HepG2 (cell line): ENCODE measurements at places on chromosomes 4 and X. TPM values are rescaled to one million over a fixed set of nuclear protein-coding genes. Genes with fewer than 3 reads are reported as not detected.

DNA sequence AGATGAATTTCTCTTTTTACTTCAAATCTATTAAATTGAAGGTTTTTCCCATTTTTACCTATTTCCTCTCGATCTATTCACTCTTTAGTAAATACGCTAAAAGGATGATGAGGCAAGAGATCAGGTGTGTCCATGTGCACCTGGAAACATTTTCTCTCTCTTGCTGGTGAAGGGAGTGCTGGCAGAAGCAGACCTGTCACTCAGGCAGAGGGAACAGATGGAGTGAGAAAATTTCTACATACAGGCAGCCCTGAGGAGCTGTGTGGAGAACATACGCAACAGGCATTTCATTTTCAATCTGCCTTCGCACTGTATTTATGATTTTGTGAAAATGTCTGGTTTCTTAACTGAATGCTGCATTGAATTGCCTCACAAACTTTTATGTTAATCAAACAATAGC is 249.5 kb downstream of the GPM6A start:
- no peak overlapping the region for H3K4me3 ChIP-seq
- no peaks in the 10 kb centered on the region; the same call in 1 of the 2 replicates for H3K27me3 ChIP-seq
- H3K36me3 ChIP-seq: no peaks in the 10 kb centered on the region
- no peaks in the 10 kb centered on the region for H3K4me1 ChIP-seq
- no peak overlapping the region for H3K27ac ChIP-seq

Gene WDR17
- polyA plus RNA-seq: not detected in 2 replicates

Gene SMR3B
- not detected in 2 replicates for polyA plus RNA-seq

GRCh38 chrX:35562395-35562794 is 235.7 kb upstream of the MAGEB16 start:
- H3K4me1 ChIP-seq: no peaks in the 10 kb centered on the region
- no peak overlapping the region for H3K27ac ChIP-seq
- no peak for DNase-seq
- H3K27me3 ChIP-seq: no peaks in the 10 kb centered on the region
- H3K4me3 ChIP-seq: no peak overlapping the region

DNA sequence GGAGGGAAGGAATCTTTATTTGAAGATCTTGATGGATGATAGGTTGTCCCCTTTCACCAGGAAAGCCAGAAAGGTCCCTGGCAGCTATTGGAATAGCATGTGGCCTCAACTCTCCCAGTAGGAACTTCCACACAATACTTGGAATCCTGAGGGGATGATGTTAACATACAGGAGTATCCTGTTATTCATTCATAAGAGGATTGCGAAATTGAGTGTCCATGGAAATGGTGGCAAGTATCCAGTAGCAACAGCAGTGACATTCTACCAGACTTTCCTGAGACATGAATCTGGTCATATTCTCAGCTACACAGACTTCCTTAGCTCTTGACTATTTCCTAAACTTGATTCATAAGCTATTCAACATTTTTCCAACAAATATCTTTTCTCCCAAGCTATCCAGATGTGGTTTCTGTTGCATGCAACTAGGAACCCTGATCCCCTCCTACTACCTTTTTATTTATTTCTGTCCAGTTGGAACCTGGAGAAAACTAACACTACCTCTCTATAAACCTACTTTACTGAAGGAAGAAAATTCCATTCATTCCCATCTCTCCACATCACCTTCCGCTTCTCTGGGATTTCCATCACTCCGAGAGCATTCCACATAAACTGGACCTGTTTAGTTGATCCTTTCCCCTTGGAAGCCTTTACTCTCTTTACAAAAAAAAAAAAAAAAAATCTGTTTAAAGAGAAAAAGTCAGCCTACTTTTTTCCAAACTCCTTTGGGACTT is 101.8 kb downstream of the ANXA5 start:
- H3K4me3 ChIP-seq: no peak overlapping the region
- no peak for DNase-seq
- H3K27ac ChIP-seq: no peak overlapping the region
- no peaks in the 10 kb centered on the region for H3K27me3 ChIP-seq
- no peaks in the 10 kb centered on the region for H3K36me3 ChIP-seq

GRCh38 chr4:38805530-38806145 is 1.0 kb upstream of the TLR1 start:
- no peak overlapping the region for H3K27ac ChIP-seq
- peaks cover 12% of the 10 kb centered on the region for H3K4me1 ChIP-seq
- no peak for DNase-seq

GRCh38 chr4:112637552-112637866 is 566 bp downstream of the LARP7 start:
- H3K36me3 ChIP-seq: no peaks in the 10 kb centered on the region
- H3K27me3 ChIP-seq: no peaks in the 10 kb centered on the region; the same call in 2 of the 3 replicates
- no peak for DNase-seq
- H3K4me1 ChIP-seq: peaks cover 16% of the 10 kb centered on the region

Gene PPARGC1A
- 26.3 and 37.3 TPM in 2 replicates for polyA plus RNA-seq

GRCh38 chrX:150269605-150270254 is 93.4 kb upstream of the MAMLD1 start:
- no peaks in the 10 kb centered on the region for H3K27me3 ChIP-seq
- H3K27ac ChIP-seq: peak overlapping the region; percentile 61
- peak; percentile 92 for DNase-seq
- no peaks in the 10 kb centered on the region for H3K36me3 ChIP-seq
- H3K4me3 ChIP-seq: peak overlapping the region; percentile 10; the same call in 1 of the 2 replicates

DNA sequence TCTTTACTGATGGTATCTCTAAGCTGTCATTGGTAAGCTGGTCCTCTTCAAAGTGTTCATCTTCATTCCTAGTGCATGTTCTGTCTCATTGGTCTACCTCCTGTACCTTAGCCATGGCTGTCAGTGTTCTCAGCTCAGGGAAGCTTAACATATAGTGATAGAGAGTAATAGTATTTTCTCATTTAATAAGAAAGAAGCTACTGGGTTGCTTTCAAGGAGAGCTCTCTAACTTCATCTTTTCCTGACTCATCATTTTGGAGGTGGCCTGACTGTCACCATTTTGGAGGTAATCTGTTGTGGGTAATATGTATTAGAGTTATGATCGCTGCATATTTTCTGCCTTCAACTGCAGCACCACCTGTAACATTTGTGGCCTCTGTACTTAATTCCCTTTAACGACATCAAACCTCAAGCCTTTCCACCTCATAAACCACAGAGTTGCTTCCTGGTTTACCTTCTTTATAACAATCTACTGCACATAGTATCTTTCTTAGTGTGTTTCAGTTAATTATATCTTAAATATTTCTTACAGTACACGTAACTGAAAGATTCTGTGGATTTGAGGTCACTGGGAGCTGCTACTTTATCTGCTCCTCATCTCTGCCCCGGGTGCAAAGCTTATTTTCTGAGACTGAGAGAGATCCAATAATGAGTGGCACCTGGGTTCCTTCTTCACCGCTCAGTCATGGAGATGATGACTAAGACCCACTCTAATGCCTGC is 474.0 kb upstream of the TECRL start:
- no peak overlapping the region for H3K27ac ChIP-seq
- H3K4me1 ChIP-seq: no peaks in the 10 kb centered on the region
- no peaks in the 10 kb centered on the region for H3K27me3 ChIP-seq
- H3K4me3 ChIP-seq: no peak overlapping the region

Gene TLR10
- polyA plus RNA-seq: not detected in 2 replicates

Gene LDB2
- not detected in 2 replicates for polyA plus RNA-seq

DNA sequence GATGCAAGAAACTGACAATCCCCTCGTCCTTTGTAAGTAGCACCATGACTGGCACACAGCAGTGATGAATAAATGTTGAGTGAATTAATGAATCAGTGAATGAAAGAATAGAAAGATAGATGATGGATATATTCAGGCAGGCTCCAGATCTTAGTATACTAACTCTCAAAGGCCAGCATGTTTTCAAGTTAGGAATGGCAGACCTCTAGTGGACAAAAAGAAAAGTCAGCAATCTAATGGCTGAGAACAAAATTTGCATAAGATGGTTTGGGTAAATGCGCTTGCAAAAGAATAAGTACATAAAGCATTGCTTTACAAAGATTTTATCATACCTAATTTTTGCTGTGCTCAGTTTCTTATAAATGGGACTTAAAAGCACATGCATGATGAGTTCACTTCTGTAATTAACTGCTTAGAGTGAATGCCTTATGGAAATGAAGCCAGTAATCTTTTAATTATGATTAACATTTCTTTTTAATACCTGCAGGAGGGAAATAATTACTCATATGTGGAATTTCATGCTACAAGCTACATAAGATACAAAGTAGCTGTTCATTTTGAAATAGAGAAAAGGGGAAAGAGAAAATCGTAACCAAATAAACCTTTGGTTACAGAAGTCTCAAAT is 126.9 kb upstream of the GPRIN3 start:
- H3K4me1 ChIP-seq: no peaks in the 10 kb centered on the region
- DNase-seq: no peak
- H3K27ac ChIP-seq: no peak overlapping the region
- no peaks in the 10 kb centered on the region for H3K27me3 ChIP-seq
- no peaks in the 10 kb centered on the region for H3K36me3 ChIP-seq
- H3K4me3 ChIP-seq: no peak overlapping the region

DNA sequence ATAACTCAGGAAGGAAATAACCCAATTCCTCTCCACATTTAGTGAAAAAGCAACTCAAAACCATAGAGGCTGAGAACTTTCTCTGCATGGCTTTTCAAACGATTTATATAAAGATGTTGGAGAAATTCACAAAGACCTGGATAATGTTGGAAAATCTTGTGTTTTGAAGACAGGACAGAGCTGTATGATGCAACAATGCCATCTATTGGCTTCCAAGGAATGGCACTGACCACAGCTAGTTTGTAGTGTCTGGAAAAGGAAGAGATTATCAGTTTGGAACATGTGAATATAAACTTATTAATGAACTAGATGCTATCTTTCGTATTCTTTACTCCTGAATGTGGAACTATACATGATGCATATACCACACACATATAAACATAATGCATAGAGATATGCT is 503.6 kb downstream of the IL1RAPL1 start:
- H3K27me3 ChIP-seq: no peaks in the 10 kb centered on the region
- H3K27ac ChIP-seq: no peak overlapping the region
- H3K36me3 ChIP-seq: no peaks in the 10 kb centered on the region
